ENCODE measurements at places on chromosomes 5 and 9.

DNA sequence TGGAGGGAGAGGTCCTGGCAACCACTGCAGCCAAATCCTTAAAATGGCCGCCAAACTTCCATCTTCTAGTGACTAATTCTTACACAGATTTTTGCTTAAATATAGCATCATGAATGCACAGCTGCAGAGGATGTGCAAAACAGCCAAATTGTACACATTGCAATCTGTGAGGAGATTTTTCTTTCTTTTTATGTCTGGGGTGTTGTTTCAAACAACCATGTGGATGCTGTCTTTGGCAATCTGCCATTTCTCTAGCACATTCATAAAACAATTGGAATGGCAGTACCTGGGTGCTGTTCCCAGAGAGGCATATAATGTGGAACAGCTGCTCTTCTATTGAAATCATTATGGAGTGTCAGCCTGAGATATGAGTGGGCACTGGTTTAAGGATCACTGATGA, 1082.9 kb upstream of the SEMA6A start:
- no peak for DNase-seq

DNA sequence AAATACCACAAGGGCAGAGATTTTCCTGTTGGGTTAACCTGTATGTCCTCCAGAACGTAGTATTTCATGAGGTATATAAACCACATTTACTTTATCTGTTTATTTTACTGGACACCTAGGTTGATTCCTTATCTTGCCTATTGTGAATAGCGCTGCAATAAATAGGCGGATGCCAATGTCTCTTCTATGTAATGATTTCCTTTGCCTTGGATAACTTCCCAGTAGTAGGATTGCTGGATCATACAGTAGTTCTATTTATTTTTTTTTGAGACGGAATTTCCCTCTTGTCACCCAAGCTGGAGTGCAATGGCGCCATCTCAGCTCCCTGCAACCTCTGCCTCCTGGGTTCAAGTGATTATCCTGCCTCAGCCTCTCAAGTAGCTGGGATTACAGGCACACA, 15.6 kb upstream of the TUT7 start:
- DNase-seq: no peak

DNA sequence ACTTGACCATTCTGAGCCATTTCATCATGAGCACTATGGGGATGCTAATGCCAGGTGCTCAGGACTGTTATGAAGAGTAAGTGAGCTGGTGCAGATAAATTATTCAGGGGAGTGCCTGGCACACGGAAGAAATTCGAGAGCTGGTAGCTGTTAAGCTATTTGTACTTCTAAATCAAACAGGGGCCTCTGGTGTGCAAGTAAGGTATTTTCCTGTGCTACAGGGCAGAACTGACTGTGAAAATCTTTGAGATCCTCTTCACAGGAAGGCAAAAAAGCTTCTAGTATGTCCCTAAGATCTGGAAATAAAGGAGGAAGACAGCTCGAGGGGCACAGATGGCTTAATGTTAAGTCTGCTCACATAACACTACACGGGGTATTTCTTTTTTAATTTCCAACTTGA, 106.3 kb upstream of the SPOCK1 start:
- DNase-seq: peak; percentile 18

DNA sequence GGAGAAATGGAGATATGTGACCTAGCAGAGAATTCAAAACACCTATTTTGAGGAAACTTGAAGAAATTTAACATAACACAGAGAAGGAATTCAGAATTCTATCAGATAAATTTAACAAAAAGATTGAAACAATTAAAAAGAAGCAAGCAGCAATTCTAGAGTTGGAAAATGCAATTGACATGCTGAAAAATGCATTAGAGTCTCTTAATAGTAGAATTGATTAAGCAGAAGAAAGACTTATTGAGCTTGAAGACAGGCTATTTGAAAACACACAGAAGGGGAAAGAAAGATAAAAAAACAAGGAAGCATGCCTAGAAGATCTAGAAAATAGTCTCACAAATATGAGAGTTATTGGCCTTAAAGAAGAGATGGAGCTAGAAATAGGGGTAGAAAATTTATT, 87.8 kb upstream of the SLC1A1 start:
- no peak for DNase-seq

Measured in Kasumi-1 (cell line).